Activated CD8-positive, alpha-beta T cell treated with anti-CD3 and anti-CD28 coated beads for 36 hours (primary cell): ENCODE measurements at places on chromosomes 11 and 22.
A peak's percentile ranks its signal among the peaks of the same experiment; 100 is the strongest.

GRCh38 chr11:64210301-64211020, 3.9 kb downstream of the FERMT3 start:
- no peak for DNase-seq
- H3K4me3 ChIP-seq = no peak overlapping the region
- peaks cover 69% of the 10 kb centered on the region for H3K36me3 ChIP-seq

GRCh38 chr11:108865406-108865805, 200.5 kb downstream of the DDX10 start:
- no peak overlapping the region for H3K4me3 ChIP-seq
- H3K27me3 ChIP-seq = no peaks in the 10 kb centered on the region
- H3K27ac ChIP-seq = no peak overlapping the region
- no peak for DNase-seq

DNA sequence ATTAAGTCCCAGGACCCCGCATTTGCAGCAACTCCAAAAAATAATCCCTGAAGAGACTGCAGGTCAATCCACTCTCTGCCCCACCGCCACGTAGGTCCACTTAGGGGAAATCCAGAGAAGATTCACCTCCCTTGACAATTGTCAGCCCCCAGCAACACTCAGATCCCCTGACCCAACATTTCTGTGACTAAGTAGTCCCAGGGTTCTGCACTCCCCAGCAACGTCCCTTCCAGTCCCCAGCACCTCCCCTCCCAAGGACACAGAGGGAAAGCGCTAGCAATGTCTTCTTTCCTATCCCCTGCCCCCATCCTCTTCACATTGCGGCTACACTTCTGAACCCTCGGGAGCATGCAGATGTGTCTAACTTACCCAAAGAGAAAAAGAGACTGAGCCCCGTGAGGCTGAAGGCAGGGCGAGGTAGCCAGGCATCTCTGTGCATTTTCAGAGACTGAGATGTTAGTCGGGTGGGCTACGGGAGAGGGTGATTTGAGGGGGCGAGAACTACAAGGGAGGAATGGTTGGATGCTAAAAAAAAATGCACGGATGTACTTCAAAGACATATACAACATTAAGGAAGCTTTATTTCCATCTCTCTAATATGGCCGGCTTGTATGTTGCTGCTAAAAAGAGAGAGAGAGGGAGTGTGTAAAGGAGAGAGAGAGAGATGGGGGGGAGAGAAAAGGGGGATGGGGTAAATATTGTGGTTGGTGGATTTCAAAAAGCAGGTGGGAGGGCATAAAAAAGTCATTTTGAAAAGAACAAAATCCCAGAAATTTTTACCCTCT, at the start of gene SCN2B:
Gene SCN2B (minus strand): TSS at position 647 of the 785 bp plus-strand sequence. CDS start 208 bp downstream, at position 439.
- H3K36me3 ChIP-seq = no peaks in the 10 kb centered on the region
- peaks cover 6% of the 10 kb centered on the region for H3K4me1 ChIP-seq
- H3K27ac ChIP-seq = no peak within 1 kb of the TSS
- peaks cover 6% of the 10 kb centered on the region for H3K27me3 ChIP-seq
- no peak for DNase-seq

DNA sequence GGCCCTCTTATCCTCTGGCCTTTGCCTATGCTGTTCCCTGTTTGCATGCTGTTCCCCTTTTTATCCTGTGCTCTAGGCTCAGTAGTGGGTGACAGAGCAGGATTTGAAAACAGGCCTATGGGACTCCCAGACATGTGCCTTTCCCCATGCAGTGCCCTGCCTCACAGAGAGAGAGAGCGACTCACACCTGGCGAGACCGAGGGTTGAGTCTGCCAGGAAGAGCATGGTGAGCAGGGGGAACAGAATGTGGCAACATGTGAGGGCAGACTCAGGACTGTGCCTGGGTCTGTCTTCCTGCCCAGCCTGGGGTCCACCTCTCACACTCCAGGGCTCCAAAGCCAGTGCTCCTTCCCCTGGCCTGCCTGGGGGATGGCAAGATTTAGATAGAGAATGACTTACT, 75.0 kb downstream of the NFAM1 start:
- H3K27me3 ChIP-seq = no peaks in the 10 kb centered on the region
- H3K36me3 ChIP-seq = no peaks in the 10 kb centered on the region
- no peak overlapping the region for H3K4me3 ChIP-seq
- no peaks in the 10 kb centered on the region for H3K4me1 ChIP-seq

DNA sequence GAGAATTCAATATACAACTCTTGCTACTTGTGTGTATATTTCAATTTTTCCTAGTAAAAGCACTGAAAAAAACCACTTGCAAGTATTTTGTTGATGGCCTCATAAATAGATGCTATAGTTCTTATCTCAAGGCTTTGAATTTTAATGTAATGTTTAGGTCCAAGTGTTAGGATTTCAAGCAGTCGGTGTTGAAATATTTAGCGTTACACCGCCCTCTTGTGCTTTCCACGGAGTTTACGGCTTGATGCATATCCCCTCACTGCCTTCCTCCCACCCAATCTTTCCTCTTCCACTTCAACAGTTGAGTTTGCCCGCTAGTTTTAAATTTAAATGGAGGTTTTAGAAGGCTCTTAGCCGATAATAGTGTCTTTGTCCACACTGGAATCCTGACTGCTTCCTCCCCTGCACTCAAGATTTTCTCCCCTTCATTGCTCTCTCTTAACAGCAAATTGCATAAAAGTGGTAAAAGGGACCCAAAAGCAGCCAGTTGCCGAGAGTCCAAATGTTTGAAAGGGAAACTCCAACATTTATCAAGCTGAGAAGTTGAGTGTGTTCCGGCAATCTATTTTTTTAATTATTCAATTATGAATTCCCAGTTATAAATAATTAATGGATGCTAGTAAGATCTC, 25.9 kb upstream of the HTATIP2 start:
- H3K27me3 ChIP-seq = peaks cover 49% of the 10 kb centered on the region
- no peak overlapping the region for H3K27ac ChIP-seq
- DNase-seq = peak; percentile 36
- H3K4me1 ChIP-seq = peaks cover 3% of the 10 kb centered on the region
- no peaks in the 10 kb centered on the region for H3K36me3 ChIP-seq
- no peak overlapping the region for H3K4me3 ChIP-seq

DNA sequence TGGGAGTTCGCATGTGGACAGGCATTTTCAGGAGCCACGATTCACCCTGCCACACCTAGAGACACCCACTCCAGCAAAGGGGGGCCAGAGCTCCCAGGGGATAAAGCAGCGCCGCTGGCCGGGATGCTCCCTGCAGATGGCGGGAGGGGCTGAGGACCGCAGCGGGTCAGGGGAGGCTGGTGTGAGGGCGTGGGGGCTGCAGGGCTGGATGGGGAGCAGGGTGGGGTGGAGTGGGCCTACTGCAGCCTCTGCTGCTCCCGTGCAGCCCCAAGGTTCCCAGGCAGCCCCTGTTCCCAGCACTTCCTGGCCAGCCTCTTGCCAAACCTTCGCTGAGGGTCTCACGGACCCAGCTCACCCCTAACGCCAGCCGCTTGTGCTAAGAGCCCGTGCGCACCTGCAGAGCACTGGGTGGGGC, 13.0 kb downstream of the MUC5B start:
- no peak overlapping the region for H3K27ac ChIP-seq
- H3K4me1 ChIP-seq = no peaks in the 10 kb centered on the region
- no peak for DNase-seq
- no peaks in the 10 kb centered on the region for H3K27me3 ChIP-seq
- H3K36me3 ChIP-seq = no peaks in the 10 kb centered on the region
- H3K4me3 ChIP-seq = no peak overlapping the region

DNA sequence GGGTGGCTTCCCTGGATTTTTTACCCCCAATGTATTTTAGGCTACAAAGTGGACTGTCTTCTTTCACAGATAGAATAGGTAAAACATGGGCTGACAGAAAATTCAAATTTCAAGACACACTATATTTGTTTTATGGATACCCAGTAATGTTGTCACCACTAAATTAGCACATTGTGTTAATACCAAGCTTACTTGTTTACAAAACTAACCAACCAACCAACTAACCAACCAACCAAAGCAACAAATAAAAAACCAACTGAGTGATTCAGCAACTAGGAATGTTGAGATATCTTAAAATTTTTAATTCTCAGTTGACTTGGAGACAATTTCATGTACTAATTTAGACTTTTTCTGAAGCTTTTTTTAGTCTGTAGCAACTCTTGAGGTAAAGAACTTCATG, 69.3 kb upstream of the CTSC start:
- peaks cover 13% of the 10 kb centered on the region for H3K4me1 ChIP-seq
- DNase-seq = no peak
- no peak overlapping the region for H3K4me3 ChIP-seq
- no peaks in the 10 kb centered on the region for H3K36me3 ChIP-seq
- H3K27ac ChIP-seq = no peak overlapping the region

- H3K27ac ChIP-seq = no peak overlapping the region
- DNase-seq = no peak
- no peaks in the 10 kb centered on the region for H3K27me3 ChIP-seq
- peaks cover 4% of the 10 kb centered on the region for H3K4me1 ChIP-seq
- no peak overlapping the region for H3K4me3 ChIP-seq
- H3K36me3 ChIP-seq = no peaks in the 10 kb centered on the region
Observed at GRCh38 chr11:73321604-73322381, 13.7 kb downstream of the ARHGEF17 start.

DNA sequence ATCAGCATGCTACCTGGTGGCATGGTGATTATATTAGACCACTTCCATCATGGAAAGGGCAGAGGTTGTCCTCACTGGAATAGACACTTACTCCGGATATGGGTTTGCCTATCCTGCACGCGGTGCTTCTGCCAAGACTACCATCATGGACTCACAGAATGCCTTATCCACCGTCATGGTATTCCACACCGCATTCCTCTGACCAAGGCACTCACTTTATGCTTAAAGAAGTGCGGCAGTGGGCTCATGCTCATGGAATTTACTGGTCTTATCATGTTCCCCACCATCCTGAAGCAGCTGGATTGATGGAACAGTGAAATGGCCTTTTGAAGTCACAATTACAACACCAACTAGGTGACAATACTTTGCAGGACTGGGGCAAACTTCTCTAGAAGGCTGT, 109.2 kb upstream of the DRD2 start:
- no peaks in the 10 kb centered on the region for H3K36me3 ChIP-seq
- H3K27me3 ChIP-seq = peaks cover 10% of the 10 kb centered on the region

GRCh38 chr11:19929655-19930054, 217.0 kb downstream of the NAV2 start:
- H3K36me3 ChIP-seq = no peaks in the 10 kb centered on the region
- no peak for DNase-seq
- peaks cover 3% of the 10 kb centered on the region for H3K27me3 ChIP-seq

- DNase-seq = peak; percentile 51
- no peak overlapping the region for H3K4me3 ChIP-seq
- H3K36me3 ChIP-seq = no peaks in the 10 kb centered on the region
Observed at GRCh38 chr11:67572747-67573419, 10.7 kb upstream of the GSTP1 start.

GRCh38 chr22:46103181-46103580, 47.1 kb upstream of the PPARA start:
- H3K36me3 ChIP-seq = no peaks in the 10 kb centered on the region
- no peaks in the 10 kb centered on the region for H3K4me1 ChIP-seq
- H3K27me3 ChIP-seq = no peaks in the 10 kb centered on the region
- no peak overlapping the region for H3K27ac ChIP-seq
- no peak overlapping the region for H3K4me3 ChIP-seq
- DNase-seq = no peak

DNA sequence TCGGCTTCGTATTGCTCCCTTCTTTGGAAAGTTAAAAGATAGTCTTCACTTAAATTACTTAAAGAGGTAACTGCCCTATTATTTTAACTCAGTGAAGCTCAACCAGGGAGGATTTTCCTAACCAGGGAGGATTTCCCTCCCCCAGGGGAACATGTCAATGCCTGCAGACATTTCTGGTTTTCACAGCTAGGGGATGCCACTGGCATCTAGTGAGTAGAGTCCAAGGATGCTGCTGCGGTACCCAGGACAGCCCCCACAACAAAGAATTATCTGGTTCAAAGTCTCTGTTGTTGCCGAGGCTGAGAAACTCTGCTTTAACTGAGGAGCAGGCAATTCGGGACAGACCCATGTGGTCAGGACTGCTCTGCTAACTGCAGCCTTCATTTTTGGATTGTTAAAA, 82.2 kb downstream of the DEPDC5 start:
- DNase-seq = no peak
- H3K4me3 ChIP-seq = no peak overlapping the region
- no peaks in the 10 kb centered on the region for H3K27me3 ChIP-seq
- H3K4me1 ChIP-seq = peaks cover 4% of the 10 kb centered on the region

DNA sequence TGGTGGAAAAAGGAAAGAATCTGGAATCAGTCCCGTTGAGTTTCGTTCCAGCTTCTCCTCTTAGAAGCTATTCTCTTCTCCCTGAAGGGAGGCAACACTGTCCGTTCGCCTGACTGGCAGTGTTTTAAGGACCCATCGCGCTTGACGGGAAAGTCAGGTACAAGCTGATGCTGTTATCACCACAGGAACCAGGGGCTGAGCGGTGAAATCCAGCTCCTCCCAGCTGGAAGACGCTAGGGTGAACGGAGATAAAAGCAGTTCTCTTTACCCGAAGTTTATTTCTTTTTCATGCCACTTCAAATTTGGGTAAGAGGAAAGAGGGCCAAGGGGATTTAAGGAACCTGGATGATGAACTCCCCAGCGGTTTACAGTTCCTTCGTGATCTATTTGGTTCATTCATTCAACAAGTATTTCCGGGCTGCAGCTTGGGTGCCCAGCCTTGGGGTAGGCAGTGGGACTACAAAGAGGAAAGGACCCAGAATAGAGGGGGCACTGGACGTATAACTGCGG, 551 bp upstream of the DEUP1 start:
- H3K27ac ChIP-seq = no peak overlapping the region
- no peaks in the 10 kb centered on the region for H3K36me3 ChIP-seq
- peaks cover 27% of the 10 kb centered on the region for H3K27me3 ChIP-seq
- peak overlapping the region; percentile 55 for H3K4me3 ChIP-seq
- peaks cover 5% of the 10 kb centered on the region for H3K4me1 ChIP-seq

DNA sequence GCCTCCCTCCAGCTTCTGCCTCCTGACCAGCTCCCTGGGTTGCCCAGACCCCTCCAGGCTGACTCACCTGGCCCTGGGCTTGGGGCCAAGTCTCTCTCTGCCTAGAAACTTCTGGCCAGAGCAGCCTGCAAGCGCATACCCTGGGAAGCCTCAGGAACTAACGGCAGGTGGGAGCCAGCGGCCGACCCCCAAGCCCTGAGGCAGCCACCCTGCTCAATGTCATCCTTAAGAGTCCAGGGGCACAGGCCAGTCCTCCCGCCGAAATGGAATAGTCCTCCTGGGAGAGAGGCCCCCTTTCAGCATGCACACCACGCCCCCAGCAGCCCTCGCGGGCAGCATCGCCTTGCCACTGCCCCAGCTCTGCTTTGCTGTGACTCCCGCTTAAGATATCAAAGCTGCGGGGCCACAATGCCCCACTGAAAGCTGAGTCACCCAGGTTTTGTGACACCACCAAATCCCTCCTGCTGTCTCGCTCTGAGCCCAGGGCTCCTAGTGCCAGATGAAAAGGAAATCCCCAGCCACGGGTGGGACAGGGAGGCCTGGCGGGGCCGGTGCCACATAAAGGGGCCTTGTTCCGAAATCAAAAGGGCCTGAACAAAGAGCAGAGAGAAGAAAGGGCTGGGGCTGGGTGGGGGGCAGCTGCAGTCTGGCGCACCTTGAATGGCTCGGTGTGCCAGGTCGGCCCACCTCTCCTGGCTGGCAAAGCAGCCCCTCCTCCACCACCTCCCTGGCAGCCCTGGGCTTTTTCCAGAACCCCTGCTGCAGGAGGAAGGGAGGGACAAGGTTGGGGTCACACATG, 21.4 kb upstream of the FGF3 start:
- H3K36me3 ChIP-seq = no peaks in the 10 kb centered on the region
- no peaks in the 10 kb centered on the region for H3K4me1 ChIP-seq
- DNase-seq = no peak
- no peak overlapping the region for H3K27ac ChIP-seq

GRCh38 chr11:111510311-111510710, 1.9 kb downstream of the BTG4 start:
- DNase-seq = no peak
- no peak overlapping the region for H3K4me3 ChIP-seq
- peaks cover 14% of the 10 kb centered on the region for H3K4me1 ChIP-seq
- H3K27me3 ChIP-seq = peaks cover 47% of the 10 kb centered on the region
- no peak overlapping the region for H3K27ac ChIP-seq

GRCh38 chr11:116928102-116928777, 90.8 kb upstream of the APOA1 start:
- H3K27me3 ChIP-seq = no peaks in the 10 kb centered on the region
- no peak for DNase-seq
